AG04450 (cell line): ENCODE measurements at places on chromosomes 3 and 15.

DNA sequence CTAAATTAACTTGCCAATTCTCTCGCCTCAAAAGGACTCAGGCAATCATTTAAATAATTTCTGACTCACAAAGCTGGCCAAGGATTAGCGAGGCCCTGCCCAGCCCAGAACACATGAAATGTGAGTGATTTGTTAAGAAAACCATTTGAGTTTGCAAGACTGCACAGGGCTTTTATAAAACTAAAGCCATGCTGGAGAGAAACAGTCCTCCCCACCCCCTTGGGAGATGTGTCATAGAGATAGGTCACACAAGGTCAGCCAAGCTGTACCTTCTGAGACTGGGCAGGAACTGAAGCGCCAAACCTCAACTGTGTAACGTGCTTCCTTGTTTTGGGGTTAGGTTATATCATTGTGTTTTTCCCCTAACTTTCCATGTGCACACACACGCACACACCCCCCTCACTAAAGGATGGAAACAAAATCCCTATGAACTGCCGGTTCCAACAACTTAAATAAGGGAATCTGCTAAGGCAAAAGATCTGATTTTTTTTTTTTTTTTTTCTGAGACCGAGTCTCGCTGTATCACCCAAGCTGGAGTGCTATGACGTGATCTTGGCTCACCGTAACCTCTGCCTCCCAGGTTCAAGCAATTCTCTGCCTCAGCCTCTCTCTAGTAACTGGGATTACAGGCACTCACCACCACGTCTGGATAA is 8.1 kb downstream of the SPATA12 start:
- DNase-seq = no peak

DNA sequence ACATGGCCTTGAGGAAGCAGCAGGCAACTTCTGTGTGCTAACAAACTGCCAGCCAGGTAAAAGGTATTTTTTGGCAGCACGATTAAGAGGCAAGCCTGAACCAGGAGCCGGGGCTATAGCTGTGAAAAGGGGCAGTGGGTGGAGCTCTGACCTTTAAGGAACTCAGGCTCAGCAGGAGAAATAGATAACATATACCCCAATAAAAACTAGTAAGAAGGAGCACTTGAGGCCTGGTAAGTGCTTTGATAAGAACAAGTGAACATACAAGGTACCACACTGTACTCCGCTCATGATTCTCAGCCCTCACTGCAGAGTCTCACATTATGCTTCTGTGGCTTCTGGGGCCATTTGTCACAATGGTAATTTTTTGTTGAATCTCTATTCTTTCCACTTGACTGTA is 5.4 kb downstream of the FYCO1 start:
- DNase-seq = no peak

GRCh38 chr15:72820278-72820677 is 36.7 kb upstream of the ADPGK start:
- no peak for DNase-seq

GRCh38 chr3:159669766-159670165 is 318.9 kb upstream of the IL12A start:
- no peak for DNase-seq

DNA sequence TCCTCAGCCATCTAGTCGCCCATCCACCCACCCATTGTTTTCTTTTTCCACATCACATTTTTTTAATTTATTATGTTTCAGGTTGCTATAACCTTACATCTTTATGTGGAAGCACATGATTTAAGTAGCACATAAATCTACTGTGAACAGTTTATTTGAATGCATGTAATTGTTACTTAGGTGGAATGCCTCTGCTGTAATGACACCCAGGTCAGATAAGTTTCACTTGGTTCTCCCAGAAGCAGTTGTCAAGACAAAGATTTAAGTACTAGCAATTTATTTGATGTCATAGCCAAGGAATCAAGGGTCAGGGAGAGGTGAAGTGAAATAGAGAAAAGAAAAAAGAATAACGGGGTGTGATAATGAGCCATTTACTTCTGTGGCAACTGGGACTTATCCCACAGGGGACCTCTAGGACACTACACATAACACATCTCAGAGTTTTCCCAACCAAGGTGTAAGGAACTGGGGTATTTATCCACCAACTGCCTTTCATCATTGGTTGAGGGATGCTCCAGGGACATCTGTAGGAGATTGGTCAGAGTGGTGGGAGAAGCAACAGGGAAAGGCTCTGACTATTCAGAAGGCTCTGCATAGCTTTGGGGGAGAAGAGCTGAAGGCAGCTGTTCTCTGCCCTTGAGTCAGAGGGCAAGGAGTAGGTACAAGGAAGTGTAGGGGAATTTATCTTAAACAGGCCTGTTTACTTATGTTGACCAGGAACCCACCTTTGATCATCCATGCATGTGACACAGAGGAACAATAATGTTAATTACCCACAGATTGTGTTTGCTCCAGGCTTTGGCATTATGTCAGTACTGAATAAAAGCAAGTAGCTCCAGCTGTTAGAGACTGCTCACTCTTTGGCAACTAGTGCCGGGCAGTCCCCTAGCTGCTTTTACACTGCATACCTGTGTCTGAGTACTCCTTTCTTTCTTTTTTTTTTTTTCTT is 94.8 kb downstream of the CD200R1L start:
- no peak for DNase-seq

DNA sequence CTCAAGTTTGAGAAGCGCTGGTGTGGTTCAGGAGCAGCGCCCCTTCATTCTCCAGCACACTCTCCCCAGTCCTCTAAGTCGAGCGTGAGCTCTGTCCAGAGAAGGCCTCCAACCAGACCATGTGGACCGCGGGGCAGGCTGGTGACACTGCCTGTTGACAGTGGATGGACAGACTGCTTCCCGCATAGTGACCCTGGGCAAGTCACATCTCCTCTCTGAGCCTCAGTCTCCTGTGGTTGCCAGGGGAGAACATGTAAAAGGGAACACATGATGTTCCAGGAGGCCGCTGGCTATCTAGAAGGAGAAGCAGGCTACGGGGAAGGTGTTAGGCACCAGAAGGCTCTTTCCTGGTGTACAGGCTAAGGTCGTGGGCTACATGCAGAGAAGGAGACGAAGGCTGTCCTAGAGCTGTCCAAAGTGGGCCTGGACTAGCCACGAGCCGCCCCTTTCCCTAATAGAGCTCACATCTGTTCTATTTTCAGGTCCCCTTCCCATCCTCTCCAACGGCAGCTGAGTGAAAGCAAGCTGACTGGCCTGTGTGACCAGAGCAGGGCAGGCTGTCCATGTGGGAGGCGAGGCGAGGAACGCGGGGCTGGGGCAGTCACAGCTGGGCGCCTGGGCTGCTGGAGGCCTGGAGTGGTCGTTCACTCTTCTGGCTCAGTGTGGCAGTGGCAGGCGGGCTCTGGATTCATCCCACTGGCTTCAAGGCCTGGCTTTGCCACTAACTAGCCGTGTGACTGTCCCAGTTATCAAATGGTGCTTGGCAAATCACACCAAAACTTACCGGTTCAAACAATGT is 11.1 kb downstream of the ISG20 start:
- DNase-seq = no peak

DNA sequence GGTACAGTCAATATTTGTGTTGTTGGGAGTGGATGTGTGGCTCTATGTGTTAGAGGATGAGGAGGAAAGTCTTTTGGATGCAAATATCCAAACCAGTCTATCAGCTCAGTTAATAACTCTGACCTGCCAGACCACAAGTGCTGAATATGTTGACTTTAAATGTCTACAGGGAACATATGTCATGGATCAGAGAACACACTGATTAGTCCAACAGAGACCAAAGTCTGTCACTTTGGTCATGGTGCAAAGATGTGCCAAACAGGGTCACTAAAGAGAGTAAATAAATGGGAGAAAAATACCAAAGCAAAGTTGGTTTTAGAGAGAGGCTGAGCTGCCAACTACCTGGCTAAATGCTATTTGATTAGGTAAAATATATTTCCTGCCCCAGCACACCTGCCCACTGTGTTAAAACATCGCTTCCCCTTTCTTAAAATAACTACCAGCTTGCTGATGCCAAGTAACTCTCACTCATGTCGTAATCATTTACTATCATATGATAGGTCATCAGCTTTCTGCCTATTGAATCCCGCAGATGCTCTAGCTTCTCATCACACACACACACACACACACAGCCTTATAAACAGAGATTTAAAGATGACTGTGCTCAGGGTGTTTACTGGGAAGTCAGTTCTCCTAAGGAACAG is 173.3 kb downstream of the PDZRN3 start:
- DNase-seq = no peak

- DNase-seq = no peak
Observed at GRCh38 chr15:83612898-83613635, 40.9 kb upstream of the ADAMTSL3 start.

DNA sequence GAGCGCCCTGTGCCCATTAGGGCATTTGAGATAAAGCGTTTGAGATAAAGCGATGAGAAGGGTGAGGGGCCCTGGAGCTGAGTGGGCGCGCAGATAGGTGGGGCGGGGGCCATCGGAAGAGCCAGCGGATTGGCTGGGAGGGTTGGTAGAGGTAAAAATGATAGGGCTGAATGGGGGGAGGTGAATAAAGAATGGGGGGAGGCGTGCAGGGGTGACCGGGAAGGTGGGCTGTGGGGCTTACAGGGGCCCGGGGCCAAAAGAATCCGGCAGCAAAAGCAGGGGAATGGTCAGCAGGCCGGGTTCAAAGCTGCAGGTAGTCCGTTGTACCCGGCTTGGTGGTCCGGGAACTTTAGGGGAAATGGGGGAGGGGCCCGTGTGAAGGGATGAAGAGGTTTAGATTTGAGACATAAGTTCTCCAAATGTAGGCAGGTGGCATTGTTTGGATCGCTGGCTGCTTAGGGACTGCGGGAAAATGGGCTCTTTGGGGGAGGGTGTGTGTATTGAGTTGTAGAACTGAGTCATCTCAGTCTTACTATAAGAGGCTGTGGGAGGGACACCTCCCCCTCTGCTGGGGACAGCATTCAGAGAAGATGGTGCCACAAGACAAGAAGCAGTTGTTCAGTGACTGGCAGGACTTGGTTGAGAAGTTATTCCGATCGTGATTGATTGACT is 610 bp downstream of the ARID3B start:
- DNase-seq = no peak

GRCh38 chr15:88187195-88187594 is 69.3 kb downstream of the NTRK3 start:
- DNase-seq = no peak

GRCh38 chr3:86056962-86057361 is 934.0 kb downstream of the VGLL3 start:
- DNase-seq = no peak

DNA sequence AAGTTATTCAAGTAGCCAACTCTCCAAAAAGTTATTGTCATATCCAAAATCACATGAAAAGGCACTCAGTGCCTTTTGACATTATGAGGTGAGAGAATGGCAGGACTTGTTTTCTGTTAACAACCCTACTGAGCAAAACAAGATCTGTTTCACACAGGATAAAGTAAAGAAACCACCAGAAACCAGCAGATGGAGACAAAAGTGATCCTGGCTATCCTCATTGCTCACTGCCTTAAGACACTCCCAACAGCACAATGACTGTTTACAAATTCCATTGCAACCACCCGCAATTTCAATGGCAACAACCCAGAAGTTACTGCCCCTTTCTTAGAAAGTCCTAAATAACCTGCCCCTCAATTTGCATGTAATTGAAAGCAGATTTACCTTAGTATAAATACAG is 352.6 kb upstream of the NDN start:
- DNase-seq = no peak

DNA sequence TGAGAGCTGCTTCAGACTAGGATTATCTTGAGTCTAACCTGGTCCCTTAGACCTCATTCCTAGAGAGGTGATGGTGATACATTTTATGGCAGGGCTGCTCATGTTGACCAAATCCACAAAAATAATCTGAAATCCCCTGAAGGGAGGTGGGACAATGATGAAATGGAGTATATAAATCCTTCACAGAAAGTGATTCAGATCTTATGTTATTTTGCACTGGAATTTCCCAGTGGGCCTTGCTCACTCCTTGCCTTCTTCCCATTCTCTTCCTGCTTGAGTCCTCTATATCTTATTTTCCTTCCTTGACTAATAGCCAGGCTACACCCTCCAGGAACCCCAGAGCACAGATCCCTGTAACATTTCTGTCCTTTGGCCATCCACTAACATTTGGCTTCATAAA is 10.4 kb upstream of the TMEM202 start:
- DNase-seq = no peak

DNA sequence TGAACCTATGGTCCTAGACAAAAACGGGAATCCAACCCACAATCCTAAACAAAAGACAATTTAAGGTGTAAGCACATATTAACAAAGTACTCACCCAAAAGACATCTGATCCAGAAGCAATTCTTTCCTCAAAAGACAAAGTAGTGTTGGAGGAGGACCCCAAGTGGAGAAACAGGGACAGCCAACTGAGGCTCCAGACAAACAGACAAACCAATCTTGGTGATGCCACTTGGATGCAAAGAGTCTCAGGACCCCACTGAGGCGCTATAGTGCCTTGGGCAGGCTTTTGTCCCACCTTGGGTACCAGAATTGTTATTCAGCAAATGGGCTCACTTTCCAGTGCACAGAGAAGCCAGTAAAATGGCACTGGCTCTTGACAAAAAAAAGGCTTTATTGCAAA is 613.8 kb downstream of the DIPK2A start:
- no peak for DNase-seq

DNA sequence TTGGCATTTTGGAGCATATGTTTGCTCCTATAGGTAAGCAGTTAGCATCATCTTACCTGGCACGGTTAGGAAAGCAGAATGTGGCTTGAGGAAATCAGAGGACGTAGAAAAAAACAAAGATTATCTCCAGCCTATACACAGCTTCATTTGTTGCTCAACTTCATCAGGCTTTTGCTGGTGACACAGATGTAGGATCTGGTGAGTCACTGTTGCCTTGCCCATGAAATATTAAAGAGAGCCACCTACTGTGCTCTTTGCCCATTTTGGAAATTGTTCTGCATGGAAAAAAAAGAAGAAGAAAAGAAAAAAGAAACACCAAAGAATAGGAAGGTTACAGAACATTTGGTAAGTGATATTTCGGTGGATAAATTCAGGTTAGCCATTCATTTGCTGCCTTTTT is 3.8 kb downstream of the IL1RAP start:
- no peak for DNase-seq

DNA sequence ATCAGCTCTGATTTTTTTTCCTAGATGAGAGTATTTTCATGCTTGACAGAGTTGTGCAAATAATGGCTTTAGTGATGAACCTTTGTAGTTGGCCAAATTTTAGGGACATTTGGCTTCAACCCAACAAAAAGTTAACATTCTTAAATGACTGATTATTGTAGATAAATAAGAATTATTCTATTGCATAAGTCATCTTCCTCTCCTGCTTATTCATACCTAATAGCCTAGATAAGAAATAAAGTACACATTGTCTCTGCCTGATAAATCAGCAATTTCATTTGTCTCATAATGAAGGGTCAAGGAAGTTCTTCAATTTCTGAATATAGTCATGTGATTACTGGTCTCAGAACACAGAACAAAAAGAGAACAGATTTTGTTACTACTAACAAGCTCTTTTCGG is 428.9 kb upstream of the IL12A start:
- DNase-seq = no peak
